ENCODE measurements at places on chromosomes 13 and 19. TPM values are rescaled to one million over a fixed set of nuclear protein-coding genes. Genes with fewer than 3 reads are reported as not detected.

GRCh38 chr13:26756961-26757360, 3.6 kb downstream of the GPR12 start:
- DNase-seq: no peak

- no peak for DNase-seq
Measured at GRCh38 chr19:51448411-51449016, 9.7 kb downstream of the SIGLEC8 start.

- no peak for DNase-seq
Measured at GRCh38 chr13:20482275-20482761, 43.3 kb downstream of the CRYL1 start.

- no peak for DNase-seq
Measured at GRCh38 chr13:48890391-48890790, 85.3 kb upstream of the FNDC3A start.

- no peak for DNase-seq
Measured at GRCh38 chr19:35476149-35476548, 14.1 kb downstream of the KRTDAP start.

DNA sequence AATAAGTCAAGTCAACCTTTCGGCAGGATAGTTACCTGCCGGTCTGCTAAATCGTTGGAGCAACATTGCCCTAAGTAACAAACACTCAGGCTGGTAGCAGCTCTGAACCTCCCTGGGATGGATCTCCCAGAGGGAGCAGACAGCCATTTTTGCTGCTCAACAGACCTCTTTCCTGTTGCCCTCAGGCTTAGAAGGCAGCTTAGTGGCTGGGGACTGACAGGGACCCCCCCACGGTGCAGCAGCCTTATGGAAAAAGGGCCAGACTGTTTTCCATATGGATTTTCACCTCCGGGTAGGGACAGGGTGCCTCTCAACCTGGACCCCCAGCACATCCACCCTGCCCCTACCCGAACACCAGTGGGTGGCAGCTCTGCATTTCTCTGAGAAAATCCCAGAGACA, 49.7 kb downstream of the UBL3 start:
- DNase-seq: no peak

- no peak for DNase-seq
Measured at GRCh38 chr19:14371301-14371821, 9.9 kb upstream of the ADGRE5 start.

DNA sequence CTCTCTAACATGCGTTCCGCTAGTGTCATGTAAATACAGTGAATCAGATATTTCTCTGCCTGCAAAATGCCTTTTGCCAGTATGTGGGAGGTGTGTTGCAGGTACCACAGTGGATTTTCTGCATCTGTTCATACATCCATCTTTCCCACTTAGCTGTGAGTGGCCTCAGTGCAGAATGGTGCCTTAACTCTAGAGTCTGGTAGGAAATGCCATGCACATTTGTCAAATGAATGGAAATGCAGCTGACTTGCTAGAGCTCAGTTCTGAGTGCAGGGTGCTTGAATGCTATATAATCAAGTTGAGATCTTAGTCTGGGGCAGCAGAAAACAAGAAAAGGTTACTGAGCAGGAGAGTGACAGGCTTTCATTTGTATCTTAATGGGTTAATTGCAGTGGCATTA, 68.2 kb downstream of the LRCH1 start:
- no peak for DNase-seq

DNA sequence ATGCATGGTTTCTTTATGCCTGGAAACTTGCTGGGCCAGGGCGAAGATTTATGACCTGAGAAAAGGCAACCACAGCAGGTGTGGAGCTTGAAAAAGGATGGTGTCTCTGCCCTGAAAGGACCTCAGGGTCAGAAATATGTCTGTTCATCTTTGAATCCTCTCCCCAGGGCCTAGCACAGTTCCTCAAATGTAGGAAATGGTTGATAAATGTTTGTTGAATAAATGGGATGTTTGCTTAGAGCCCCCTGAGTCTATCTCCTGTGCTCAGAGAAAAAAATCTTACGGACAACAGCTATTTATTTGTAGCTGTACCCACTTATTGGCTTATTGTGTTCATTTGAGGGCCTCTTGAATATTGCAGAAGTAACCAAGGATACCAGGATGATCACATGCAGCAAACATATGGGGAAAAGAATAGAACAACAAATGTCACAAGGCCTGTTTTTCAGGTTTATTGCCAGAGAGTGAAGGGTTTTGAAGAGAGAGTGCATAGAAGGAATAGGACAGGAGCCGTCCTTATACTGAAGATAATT, 114.5 kb downstream of the KLF5 start:
- DNase-seq: no peak

- no peak for DNase-seq
Measured at GRCh38 chr19:2993579-2993978, 16.2 kb downstream of the TLE6 start.

GRCh38 chr19:3336680-3337523, 29.5 kb upstream of the NFIC start:
- no peak for DNase-seq

DNA sequence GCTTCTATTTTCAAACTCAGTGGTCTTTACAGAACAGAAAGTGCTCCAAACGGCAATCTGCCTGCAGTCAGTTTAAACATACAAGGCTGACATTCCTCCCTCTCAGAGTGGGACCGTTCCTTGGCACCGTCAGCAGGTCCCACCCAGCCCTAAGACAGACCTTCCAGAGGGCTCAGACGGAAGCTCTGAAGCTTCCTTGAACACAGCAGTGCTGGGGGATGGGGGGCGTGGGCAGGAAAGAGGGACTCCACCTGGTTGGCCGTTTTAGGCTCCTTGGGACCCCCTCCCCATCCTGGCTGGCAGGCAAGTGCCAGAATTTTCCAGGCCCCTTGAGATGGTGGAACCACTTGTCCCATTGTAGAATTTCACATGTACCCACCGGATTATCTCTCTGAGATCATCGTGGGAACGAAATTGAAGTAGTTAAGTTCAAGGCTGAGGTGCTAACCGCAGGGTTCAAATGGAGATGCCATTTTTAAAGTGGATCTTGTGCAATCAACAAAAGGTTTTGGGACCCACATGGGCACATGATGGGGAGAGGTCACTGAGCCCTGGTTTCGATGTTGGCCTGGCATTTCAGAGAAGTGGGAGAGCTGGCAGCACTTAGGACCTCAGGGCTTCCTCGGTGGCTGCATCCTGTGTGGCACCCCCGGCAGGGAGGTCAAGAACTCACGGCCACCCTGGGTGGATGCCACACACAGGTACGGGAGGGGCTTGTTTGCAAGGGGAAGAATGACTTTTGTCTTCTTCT, 46.2 kb downstream of the KLF2 start:
- no peak for DNase-seq

DNA sequence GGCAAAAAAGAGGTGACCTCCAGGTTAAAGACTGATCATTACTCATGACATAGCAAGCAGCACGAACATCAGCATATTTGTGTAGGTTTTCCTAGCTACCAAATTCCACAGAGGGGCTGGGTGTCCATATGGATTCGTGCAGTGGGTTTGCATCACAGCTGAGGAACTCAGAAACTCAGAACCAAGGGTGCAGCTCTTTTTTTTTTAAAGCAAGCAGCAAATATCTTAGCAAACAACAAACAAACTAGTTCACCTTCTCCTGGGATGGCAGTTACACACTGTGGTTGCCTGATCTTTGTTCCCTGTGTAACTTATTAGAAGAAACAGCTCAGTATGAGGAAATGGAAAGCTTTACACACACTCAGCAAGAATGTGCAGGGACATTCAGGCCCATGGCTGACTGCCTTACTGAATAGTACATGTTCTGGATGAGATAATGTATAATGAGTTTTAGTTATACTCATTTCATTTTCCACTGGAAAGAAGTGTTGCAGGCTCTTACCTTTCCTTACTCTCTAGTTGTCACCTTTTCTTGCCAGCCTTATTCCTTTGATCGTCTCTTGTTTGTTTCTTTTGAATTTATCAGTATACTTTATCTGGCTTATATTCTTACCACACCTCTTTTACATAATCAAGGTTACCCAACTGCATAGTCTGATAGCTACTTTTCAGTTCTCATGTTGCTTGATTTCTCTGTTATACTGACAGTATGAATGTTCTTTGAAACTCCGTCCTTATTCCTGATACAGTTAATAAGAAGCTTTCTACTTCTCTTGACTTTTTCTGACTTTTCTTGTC, 4.3 kb downstream of the NDFIP2 start:
- no peak for DNase-seq

Gene CBARP
- 1.4 TPM for polyA plus RNA-seq

Gene VAV1
- polyA plus RNA-seq: 1.5 TPM

Gene SNAPC2
- polyA plus RNA-seq: 12.6 TPM

Gene PRR19
- 1.5 TPM for polyA plus RNA-seq

Gene CCDC8
- polyA plus RNA-seq: 45.2 TPM

Gene TUBB4A
- polyA plus RNA-seq: 27.6 TPM
